ENCODE measurements at places on chromosomes 13 and 19.
A peak's percentile ranks its signal among the peaks of the same experiment; 100 is the strongest.

DNA sequence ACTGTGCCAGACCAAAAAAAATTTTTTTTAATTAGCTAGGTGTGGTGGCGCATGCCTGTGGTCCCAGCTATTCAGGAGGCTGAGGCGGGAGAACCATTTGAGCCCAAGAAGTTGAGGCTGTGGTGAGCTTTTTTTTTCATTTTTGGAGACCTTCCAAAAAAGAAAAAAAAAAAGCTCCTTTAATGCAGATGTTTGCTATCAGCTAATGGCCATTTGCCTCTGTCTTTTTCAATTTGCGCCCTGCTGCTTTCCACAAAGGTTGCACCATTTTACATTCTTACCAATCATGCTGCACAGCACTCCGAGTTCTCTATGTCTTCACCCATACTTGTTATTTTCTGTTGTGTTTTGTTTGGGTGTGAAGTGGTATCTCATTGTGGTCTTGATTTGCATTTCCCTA, 15.6 kb upstream of the SMARCA4 start:
- DNase-seq = no peak

- peak; percentile 40 for DNase-seq
These were observed 2.2 kb upstream of the CEACAM6 start for GRCh38 chr19:41753159-41753558.

GRCh38 chr19:45506246-45506988, 862 bp upstream of the VASP start:
- peak; percentile 92 for DNase-seq

GRCh38 chr19:48544856-48545750, 6.9 kb upstream of the SULT2B1 start:
- no peak for DNase-seq

DNA sequence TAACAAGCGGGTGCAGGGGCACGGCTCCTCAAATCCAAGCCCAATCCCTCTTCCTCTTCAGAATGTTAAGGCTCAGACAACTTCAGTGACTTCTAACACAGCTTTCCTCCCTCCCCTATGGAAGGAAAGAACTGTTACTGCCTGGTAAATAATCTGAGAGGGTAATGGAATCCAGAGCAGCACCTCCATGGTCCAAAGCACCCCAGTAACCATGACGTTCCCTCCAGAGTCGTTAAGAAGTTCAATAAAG, 969 bp downstream of the AKT2 start:
- DNase-seq = no peak

DNA sequence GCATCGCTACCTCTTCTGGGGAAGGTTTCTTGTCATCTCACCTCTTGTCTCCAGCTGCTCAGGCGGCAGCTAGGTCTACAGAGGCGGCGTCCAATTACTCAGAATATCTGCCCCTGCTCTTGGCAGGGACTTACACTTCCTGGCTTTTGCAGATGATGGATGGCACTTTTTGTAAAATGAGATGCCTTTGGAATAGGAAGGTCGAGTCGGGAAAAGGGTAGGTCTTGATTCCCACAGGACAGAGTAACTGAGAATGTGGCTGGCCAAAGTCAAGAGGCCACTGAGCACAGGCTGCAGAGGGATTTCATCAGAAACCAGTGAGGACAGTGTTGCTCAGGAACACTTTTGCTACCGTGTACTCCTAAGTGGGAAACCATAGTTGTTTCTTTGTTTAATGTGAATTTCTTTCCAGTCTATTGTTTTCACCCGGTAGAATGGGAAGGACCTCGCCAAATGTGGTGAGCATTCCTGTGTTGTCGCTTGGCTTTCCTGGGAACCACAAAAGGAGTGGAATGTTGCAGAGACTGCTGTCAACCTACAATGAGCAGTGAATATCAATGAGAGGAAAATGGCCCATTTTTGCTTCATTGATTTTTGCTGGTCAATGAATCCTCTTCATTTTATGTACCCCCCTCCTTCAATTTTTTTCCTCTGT, 383.7 kb downstream of the HS6ST3 start:
- no peak for DNase-seq

GRCh38 chr19:34336781-34337271, 28.2 kb upstream of the GPI start:
- no peak for DNase-seq

DNA sequence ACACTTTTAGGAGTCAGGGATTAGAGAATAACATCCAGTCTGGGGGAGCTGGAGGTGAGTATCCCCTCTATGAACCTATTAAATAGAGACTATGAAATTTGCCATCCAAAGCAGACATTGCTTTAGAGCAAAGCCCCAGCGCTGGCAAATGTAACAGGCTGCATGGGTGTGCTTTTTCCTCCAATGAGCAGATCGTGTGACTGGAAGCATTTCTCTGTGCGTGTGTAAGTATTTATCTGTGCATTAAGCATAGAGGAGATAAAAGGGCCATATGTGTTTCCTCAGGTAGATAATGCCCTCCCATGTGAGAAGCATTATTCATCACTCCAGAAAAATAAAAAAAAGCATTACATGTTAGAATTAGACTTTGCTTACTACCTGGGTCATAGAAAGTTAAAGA, 924 bp downstream of the TNFSF13B start:
- no peak for DNase-seq

- DNase-seq = no peak
These were observed 588.5 kb downstream of the GPC5 start for GRCh38 chr13:91986761-91987483.

GRCh38 chr13:93984876-93985275, 494.6 kb downstream of the DCT start:
- no peak for DNase-seq

GRCh38 chr19:33393286-33394005, 19.9 kb downstream of the CEBPG start:
- no peak for DNase-seq

DNA sequence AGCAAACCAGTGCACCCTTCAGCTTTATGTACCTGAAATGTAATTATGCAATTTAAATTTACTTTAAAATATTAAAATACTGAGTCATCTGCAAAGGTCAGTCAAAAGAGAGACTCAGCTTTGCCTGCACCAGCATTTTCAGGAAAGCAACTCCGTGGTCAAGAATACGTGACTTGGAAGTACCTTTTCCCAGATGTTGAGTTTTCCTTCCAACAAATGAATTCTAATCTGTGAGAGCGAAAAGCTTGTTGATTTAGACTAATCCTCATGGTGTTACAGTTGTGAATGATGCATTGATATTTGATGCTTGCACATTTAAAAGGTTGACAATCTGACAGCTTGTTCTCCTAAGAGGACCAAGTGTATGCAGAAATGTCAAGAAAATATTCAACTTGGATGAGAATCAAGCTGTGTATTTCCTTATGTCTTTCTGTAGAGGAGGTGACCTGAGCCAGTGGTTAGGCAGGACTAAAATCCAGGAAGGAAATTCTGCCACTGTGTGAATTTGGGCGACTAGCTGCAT, 270.4 kb downstream of the ABCC4 start:
- DNase-seq = no peak

GRCh38 chr13:30408319-30409101, 13.8 kb upstream of the UBE2L5 start:
- peak; percentile 70 for DNase-seq

- no peak for DNase-seq
These were observed 857 bp upstream of the MAP2K7 start for GRCh38 chr19:7902796-7903243.

GRCh38 chr19:45960595-45961235, 12.9 kb downstream of the NOVA2 start:
- DNase-seq = no peak

- no peak for DNase-seq
These were observed 634.7 kb downstream of the UQCRFS1 start for GRCh38 chr19:28578208-28578607.

DNA sequence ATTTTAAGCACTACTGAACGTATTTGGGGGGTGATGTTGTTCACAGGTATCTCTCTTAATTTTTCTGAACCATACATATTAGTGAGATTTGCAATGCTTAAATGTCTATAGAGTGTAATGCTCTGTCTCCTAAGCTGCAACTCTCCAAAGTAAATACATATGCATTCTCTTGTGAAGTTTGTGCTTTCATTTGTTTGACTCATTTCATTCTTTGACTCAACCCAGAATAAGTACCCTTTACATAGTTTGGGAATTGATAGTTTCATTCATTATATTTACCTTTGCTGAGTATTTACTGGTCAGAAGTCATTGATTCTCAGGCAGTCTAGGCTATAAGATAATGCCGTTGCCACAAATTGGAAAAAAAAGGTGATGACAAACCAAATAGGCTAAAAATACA, 406.9 kb downstream of the FGF9 start:
- DNase-seq = no peak

DNA sequence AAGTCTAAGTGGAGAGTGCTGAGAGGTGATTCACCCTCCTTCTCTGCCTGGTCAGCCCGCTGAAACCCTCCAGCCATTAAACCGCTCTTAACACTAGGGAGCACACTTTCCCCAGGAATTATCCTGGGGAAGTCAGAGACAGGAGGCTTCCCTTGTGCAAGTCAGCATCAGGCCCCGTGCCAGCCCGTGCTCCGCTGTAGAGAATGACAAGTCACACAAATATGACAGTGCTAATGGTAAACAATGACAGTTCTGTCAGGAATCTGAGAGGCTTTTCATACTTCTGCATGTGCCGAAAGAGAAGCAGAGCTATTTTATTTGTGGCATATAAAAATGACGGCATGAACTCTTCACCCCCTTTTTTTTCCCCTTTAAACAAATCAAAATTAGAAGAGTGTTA, 816.9 kb upstream of the SLC10A2 start:
- DNase-seq = no peak

DNA sequence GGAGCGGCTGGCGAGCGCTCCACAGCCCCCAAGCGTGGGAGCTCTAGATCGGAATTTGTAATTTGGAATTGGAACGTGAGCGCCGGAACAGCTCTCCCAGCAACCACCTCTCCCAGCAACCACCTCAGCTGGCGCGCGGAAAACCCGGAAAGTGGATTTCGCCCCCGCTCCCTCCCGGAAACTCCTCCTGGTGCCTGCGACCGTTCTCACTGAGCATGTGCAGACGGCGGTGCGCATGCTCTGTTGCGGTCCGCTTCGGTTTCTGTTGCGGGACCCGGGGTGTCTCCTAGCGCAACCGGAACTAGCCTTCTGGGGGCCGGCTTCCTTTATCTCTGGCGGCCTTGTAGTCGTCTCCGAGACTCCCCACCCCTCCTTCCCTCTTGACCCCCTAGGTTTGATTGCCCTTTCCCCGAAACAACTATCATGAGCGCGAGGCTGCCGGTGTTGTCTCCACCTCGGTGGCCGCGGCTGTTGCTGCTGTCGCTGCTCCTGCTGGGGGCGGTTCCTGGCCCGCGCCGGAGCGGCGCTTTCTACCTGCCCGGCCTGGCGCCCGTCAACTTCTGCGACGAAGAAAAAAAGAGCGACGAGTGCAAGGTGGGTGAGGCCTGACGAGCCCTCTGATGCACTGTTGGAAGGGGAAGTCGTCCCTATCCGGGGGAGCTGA, at the start of gene TM9SF2:
TSS of gene TM9SF2 (plus strand) at position 289 of the 664 bp plus-strand sequence. CDS start at position 424, 135 bp downstream.
- peak; percentile 94 for DNase-seq

- no peak for DNase-seq
These were observed 10.1 kb upstream of the CD22 start for GRCh38 chr19:35318679-35319448.

- no peak for DNase-seq
These were observed 881.4 kb downstream of the UQCRFS1 start for GRCh38 chr19:28331596-28331995.

DNA sequence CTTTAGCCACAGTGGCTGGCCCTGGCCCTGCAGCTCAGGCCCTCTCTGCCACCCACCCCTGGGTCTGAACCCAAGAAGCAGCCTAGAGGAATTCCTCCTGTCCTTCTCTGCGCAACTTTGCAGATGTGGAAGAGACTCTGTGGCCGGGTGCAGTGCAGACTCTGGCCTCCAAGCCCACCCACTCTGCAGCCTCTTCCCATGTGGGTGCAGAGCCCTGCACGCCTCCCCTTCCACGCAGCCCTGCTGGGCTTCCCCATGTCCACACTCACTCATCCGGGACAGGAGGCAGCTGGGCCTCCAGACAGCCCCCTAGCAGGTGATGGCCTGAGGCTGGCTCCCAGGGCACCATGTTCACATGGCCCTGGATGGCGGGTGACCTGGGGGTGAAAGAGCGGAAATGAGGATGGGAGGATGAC, 2.5 kb downstream of the TEX29 start:
- no peak for DNase-seq

- DNase-seq = no peak
These were observed 34.2 kb downstream of the ZNF787 start for GRCh38 chr19:56086671-56087430.

DNA sequence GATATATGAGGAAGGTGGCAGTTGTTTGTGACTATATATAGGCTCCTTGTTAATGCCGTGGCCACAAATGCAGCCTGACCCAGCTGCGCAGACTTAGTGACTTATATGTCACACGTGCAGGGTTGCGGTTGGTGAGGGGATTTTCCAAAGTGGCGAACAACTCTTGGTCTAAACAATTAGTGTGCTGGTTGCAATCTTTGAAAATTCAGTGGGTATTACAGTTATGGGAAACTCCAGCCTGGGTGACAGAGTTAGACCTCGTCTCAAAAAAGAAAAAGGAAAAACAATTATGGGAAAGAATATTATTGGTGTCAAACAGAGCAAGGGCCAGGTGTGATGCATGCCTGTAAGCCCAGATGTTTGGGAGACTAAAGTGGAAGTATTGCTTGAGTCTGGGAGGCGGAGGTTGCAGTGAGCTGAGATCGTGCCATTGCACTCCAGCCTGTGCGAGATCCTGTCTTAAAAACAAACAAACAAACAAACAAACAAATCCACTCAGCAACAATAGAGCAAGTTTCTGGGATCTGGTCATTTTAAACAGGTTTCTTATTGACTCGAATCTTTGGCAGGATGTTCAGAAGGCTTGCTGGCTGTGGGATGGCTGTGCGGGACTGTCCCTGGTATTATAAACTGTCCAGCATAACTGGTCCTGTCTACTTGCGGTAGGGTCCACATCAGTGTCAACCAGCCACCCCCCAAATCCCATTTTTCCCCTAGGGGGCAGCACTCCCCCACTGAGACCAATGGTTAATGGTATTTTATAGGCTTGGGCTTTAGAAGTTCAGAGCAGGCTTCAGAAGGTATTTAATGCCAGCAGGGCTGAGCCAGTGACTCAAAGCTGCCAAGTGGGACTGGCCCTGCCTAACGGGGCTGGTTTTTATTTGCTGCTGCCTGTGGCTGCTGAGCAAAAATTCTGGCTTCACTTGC, 15.4 kb downstream of the RELB start:
- no peak for DNase-seq

DNA sequence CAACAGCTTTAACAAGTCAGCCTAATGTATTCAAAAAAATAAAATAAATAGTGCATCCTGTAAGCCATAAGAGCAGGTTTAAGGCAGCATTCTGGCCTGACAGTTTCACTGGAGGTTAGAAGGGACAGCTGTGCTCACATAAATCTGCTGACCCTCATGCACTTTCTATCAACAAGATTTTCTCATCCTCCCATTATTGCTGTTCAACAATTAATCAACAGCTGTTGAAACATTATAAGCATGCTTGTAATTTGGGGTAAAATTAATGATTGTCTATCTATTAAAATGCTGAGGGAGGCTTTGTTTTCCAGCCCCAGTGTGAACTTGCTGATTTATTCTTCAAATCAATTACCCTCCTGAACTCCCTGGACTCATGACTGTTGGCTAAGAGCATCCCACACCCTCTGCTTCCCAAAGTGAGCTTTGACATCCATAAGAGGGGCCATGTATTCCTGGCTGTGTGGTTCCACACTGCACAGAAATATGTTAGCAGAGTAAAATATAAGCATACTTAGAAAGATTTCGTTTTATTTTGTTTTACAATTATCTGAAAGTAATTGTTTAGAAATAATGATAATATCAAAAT, 492.4 kb downstream of the EFNB2 start:
- DNase-seq = no peak
